Activated naive CD8-positive, alpha-beta T cell treated with anti-CD3 and anti-CD28 coated beads for 36 hours (primary cell): ENCODE measurements at places on chromosomes 3 and 15.

DNA sequence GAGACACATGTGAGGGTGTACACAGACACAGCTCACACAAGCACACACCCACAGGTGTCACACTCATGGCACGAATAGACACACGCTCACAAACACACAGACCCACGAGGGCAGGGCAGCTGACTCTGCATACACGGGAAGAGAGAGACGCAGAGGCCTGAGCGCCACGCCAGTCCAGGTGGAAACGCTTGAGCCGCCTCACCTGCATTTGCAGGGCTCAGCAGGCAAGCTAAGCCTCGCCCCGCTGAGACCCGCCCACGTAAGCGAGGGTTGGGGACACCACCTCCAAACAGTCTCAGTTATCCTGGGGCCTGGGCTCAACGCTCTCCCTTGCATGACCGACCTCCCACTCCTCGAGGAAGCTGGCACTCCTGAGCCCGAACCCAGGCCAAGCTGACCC lies 73.2 kb downstream of the TLE3 start:
- no peak for DNase-seq

DNA sequence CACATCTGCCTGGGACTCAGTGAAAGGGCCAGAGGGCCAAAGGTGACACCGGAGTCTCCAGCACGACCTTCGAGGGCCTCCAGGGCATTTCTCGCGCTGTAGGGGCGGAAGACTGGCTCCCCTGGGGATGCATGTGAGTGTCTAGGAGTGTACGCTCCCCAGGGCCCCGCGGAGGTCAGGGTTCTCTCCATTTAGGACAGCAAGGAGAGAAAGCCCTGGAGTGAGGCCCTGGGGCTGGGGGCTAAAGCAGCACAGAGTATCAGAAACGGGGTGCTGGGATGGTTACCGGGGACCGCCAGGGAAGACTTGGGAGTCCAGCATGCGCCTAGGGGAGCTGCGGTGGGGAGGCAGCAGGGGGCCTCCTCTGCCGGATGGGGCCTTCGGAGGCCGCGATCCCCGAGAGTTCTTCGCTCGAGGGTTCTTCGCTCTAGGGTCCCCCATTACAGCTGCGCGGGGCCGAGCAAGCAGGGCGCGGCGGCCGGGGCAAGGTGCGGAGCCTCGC lies 595 bp upstream of the APBA2 start:
- DNase-seq, result no peak

DNA sequence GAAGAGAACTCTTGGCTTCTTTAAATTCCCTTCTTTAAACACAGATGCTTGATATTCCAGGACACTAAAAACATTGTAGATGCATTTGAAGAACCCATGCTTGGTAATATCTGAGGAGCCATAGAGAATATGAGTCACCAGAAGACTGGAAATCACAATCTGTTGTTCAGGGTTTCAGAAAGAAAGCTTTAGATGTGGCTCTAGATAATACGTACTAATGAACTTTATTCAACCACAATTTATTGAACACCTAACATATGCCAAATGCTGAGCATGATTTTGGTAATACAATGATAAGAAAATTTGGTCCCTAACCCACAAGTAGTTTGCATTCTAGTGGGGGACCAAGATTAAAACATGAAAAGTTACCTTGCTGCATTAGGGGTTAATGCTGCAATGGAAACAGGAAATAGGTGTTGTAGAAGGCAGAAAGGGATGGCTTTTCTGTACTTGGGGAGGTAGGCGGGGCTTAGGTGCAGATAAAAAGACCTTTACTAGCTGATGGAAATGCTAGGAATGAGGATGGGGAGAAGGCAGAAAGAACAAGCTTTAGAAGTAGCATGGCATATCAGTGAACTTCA lies 11.6 kb upstream of the PLD1 start:
- DNase-seq, result no peak

GRCh38 chr3:72728329-72728889 lies 119.8 kb downstream of the SHQ1 start:
- DNase-seq, result no peak

- DNase-seq, result no peak
Measured at GRCh38 chr15:38474155-38474757, 20.3 kb downstream of the FAM98B start.
